ENCODE measurements at places on chromosomes 6 and 20.

GRCh38 chr6:166194914-166195859 lies 27.5 kb upstream of the TBXT start:
- DNase-seq, result no peak

DNA sequence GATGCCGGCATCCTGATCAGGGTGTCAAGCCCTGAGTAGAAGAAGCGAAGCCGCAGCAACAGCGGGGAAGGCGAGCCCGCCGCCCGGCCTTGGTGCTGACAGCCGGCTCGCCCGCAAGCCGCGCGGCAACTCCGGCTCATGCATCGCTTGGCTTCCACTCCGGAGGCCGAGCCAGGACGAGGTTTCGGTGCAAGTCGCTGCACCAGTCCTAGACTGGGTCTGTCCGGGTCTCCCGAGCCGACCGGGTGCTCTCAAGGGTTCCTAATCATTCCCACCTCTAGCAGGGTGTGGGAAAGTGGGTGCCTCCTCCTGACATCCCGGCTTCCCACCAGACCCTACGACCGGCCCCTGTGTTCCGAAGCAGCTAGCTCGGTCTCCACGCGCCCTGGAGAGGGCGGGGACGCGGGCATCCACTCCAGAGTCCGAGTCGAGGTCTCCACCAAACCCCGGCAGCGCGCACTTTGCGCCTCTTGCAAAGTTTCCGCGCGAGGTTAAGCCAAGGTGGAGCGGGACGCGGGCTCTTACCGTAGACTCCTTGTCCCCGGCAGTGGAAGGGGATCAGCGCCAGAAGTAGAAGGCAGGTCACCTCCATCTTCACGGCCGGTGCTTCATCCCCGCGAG lies 1.4 kb downstream of the MDGA1 start:
- DNase-seq, result no peak

- no peak for DNase-seq
Observed at GRCh38 chr20:4170621-4171537, 155.5 kb upstream of the RNF24 start.

- DNase-seq, result no peak
Observed at GRCh38 chr6:160424256-160424655, 76.1 kb downstream of the SLC22A3 start.

DNA sequence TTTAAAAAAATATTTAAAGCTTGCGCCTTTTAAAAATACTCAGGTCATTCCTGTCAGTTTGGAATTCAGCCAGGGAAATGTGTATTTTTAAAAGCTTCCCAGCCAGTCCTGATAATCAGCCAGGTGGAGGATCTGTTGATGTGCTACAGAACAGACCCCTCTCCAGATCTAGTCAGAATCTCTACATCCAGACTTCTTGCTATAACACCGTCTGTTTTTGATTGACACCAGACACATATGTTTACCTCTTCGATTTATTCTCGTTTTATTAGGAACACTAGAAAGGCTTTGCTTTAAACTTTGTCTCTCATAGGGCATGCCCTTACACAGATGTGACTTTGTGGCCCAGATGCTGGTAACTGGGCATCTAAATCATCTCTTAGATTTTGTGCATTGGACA lies 11.7 kb downstream of the PARD6B start:
- no peak for DNase-seq

DNA sequence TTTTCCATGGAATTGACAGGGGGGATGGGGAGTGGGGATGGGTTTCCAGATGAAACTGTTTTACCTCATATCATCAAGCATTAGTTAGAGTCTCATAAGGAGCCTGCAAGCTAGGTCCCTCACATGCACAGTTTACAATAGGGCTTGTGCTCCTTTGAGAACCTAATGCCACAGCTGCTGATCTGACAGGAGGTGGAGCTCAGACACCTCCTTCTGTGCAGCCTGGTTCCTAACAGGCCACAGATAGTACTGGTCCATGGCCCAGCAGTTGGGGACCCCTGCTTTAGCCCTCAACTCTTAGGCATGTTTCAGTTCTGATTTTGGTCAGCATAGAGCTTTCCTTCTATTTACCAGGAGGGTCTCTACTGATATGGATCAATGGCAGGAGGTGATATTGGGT lies 251.6 kb downstream of the LAMA2 start:
- DNase-seq, result no peak

DNA sequence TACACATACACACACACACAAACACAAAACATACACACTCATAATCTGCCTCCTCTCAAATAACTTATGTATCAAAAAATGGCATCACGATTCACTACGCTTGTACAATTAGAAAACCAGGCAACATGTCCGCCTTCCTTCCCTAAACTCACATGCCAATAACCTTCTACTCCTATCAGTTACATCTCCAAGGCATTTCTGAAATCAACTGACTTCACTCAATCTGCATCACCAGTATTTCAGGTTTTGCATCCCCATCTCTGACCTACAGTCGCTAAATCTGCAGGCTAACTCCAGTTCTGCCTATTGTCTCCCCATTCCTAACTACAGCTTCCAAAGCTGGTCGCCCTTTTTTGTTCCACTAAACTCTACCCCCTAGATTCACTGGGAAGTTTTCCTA lies 217.5 kb downstream of the PTPRK start:
- no peak for DNase-seq

DNA sequence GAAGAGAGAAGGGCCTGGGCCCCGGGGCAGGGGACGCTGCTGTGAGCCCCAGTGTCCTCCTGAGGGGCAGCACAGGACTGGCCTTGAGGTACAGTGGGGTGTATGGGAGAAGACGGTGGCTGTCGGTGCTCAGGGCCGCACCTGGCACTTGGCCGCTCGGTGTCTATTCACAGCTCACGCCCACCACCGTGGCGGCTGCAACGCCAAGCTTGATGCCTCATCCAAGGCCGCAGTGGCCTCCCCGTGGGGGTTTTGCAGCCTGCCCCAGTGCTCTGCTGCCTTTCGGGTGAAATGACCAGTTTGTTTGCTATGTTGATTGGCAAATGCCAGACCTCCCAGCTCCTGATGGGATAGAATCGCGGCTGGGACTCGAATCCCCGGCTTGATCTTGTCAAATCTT lies 79.5 kb upstream of the SLCO4A1 start:
- no peak for DNase-seq

DNA sequence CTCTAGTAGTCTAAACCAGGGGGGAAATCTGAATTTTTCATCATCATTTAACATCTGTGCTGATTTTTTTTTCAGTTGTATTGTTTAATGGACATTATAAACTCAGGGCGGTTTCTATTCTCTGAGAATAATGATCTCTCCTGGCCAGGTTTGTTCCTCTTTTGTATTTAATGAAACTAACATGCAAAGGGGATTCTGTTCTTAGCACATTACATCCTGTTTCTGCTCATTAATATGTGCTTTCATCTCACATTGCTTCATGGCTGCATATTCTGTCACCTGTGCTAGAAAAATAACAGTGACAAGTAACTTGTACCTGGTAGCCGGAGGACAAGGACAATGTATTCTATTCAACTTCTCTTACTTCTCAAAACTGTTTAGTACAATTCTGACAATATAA lies 806 bp downstream of the HLA-DOB start:
- DNase-seq, result no peak

DNA sequence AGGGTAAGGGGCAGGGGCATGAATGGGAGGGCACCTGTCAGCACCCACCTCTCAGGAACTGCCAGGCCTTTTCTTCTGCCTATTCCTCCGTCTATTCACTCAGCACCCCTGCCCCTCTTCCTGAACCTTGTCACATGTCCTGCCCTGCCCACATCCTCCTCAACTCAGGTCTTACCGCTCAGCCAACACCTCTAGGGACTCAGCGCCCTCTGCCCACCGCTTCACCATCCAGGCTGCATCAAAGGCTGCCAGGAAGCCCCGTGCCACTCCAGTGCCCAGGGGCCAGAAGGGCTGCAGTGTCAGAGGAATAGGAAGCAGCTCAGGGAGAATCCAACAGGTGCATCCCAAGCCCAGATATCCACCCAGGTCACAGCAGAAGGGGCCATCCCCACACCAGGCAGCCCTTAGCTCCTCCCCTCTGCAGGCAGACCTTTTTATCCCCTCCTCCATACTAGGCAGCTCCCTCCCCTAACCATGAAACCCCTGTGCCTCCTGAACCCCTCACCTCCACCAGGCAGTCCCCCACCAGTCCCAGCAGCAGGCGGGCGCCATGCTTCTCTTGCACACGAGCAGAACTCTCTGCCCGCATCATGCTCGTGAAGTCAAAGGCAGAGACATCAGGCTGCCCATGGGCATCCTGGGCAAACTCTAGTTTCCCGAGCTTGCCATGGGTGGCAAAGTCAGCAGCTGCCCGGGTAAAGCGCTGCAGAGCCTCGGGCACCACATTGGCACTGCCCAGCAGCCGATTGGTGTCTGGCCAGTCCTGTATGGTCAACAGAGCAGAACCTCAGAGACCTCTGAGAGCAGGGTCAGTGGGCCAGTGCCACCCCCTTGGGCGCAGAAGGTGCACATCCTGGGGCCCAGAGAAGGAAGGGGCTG lies 5.5 kb downstream of the MICAL1 start:
- DNase-seq, result peak; percentile 34

GRCh38 chr20:39706184-39706663 lies 744.1 kb downstream of the DHX35 start:
- DNase-seq, result no peak

GRCh38 chr6:13924949-13925881 lies at the start of gene RNF182:
Gene RNF182 (plus strand): TSS chr6:13924952. CDS start chr6:13977120, 52,168 bp downstream.
- no peak for DNase-seq

GRCh38 chr6:26065952-26066380 lies 21.3 kb upstream of the HFE start:
- peak; percentile 82 for DNase-seq

DNA sequence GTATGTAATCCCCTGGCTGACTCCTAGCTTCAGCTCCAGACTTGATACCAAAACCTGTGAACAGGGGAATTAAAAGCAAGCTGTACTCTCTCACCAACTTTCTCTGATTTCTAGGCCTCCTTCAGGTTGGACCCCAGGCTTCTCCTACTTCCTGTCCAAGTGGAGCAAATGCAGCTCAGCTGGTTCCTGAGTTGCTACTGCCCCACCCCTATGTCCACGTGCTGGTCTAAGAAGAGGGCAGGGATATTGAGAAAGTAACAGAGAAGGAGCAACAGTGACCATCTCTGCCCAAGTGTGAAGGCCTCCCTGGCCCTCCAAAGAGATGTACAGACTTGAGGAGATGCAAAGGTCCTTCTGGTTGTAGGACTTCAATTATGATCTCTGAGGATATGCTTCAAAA lies 188.3 kb upstream of the MCHR2 start:
- DNase-seq, result no peak

DNA sequence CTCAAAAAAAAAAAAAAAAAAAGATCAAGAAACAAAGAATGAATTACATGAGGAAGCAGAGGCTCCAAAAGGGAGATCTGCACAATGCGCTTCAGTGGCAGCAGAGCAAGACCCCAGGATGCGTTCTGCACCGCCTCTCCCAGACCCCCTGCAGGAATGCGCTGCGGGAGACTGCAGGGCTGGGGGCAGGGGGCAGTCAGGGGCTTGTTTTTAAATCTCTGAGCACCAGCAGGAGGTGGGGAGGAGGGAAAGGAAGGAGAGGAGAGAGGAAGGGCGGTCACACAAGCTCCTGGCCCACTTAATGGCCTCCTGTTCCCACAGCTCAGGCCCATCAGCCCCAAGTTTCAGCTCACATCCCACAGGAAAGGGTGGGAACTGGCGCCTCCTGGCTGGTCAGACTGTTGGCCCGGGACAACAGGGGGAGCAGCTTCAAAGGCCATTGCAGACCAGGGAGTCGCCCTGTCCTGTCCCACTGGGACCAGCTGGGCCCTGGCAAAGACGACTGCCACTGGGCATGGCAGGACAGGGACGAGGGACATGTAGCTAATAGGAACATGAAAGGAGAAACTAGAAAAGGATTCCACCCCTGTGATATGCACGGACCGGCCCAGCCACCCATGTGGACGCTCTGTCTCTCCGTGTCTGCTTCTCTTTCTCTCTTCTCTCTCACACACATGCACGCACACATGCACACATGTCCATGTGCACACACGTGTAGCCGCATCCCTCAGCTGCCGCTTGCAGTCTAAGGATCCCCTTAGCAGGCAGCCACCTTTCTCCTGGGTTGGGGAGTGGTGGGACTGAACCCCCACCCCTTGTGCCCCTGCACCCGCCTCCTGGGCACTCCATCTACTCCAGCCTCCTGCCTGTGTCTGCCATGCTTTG lies 34.7 kb downstream of the TFEB start:
- no peak for DNase-seq

DNA sequence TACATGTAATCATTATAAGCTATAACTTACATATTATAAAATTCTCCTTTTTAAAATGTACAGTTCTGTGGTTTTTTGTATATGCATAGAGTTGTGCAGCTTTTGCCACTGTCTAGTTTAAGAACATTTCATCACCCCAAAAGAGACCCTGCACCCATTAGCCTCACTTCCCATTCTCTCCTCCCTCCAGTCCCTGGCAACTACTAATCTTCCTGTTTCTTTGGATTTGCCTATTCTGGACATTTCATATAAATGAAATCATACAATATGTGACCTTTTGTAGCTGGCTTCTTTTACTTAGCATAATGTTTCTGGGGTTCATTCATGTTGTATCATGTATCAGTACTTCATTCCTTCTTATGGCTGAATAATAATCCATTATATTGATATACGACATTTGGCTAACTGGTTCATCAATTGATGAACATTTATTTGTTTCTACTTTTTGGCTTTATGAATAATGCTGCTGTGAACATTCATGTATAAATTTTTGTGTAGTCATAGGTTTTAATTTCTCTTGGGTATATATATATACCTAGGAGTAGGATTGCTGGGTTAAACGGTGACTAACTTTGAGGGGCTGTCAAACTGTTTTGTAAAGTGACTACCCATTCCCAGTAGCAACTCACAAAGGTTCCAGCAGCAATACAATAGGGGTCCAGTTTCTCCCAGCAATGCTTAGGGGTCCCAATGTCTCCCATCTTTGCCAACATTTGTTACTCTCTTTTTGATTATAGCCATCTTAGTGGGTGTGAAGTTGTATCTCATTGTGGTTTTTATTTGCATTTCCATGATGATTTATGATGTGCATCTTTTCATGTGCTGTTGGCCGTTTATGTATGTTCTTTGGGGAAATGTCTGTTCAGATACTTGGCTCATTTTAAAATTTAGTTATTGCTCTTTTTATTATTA lies 10.7 kb downstream of the PTPRA start:
- no peak for DNase-seq

GRCh38 chr6:15087186-15087589 lies 158.7 kb upstream of the JARID2 start:
- DNase-seq, result no peak

DNA sequence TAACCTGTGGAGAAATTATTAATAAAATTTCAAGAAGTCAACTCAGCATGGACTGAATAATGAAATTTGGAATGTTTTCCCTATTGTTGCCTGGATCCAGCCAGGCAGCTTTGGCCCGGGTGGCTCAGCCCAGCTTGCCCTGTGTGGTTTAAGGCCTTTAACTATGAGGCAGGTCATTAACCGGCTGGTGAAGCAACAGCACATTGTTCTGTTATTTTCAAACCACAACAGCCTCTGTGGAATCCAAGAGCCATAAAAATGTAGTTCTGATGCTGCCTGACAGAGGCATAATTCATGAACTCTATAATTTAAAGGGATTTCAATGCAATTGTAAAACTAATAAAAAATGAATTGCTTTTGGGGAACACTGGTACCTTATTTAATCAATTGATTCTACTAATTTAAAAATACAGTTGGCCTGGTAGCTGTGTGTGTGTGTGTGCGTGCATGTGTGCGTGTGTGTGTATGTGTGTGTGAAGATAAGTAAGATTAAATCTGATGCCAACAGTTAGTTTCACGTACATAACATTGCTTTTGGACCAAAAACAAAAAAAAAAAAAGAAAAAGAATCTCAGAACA lies 117.7 kb downstream of the RPS12 start:
- DNase-seq, result no peak

Measured in CD4-positive, alpha-beta T cell treated with Interleukin-4 for 1 hour (primary cell).